ENCODE measurements at places on chromosomes 2 and 18.
A peak's percentile ranks its signal among the peaks of the same experiment; 100 is the strongest.

DNA sequence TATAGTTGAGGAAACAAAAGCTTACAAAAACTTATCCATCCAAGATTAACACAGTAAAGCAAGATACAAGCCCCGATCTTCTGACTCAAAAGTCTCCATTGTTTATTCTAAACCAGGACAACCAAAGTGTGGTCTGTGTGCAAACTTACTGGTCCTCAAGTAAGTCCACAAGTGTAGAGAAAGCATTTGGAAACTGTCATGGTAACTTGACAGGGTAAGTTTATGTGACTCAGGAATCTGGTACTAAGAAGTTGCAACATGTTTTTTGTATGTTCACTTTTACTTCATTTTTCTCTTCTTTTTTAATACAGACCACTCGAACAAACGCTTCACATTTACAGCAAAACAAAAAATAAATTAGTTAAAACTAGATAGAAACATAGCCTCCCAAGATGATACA is 9.4 kb downstream of the MBD2 start:
- DNase-seq = no peak

- DNase-seq = peak; percentile 86
Measured at GRCh38 chr2:168632709-168633121, 169.7 kb upstream of the NOSTRIN start.

GRCh38 chr2:24821433-24821891 is 28.2 kb downstream of the CENPO start:
- DNase-seq = peak; percentile 49

GRCh38 chr2:112185131-112185530 is 46.9 kb downstream of the FBLN7 start:
- peak; percentile 41 for DNase-seq

DNA sequence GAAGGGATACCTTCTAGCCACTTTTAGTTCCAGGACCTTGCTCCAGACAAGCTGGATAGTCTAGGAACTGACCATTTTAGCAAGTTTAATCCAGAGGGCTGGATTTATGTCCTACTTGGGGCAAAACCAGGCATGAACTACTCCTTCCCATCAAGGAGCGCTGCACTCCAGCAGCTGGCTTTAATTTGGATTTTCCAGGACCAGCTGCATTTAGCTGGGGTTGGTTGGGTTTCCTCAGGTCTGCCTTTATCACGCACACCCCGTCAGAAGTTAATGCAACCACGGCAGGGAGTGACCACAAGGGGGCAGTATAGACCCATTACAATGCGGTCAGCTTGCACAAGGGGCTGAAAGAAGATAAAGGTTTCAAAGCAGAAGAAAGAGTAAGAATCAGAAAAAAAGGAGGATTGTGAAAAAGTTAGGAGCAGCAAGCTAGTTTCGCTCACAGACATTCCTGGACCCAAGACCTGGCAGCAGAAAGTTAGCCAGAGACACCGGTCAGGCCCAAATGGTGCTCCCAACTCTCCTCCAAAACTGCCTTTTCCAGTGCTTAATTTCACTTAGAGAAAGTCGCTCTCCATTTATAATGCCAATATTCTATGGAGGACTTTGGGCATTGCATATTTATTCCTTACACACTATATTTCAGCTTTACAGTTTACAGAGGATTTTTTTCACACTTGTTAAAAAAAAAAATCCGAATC is 40.1 kb downstream of the SLC4A1AP start:
- peak; percentile 91 for DNase-seq

DNA sequence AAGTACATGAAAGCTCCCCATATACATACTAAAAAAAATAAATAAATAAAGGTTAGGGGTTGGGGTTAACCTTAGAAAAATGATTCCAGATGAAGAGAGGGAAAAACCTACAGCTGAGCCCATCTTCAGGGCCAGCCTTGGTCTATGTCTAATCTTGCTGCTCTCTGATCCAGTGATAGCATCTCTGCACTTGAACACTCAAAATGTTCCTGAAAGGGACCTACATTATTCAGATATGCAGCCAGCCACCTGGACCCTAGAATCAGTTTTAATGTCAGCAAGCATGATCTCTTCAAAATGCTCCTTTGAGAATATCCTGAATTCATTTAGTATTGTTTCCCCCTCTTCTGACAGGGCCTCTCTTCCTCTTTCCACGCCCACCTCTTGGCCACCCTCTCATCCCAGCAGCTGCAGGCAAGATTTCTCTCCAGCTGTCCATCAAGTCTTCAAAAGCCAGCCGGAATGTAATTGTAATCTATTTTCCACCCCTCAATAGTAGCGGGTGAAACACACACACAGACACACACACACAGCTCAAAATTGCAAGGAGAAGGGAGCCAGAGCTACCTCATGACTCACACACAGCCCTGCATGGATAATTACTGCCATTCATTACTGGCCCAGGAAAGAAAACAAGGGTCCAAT is 135.5 kb downstream of the MYO3B start:
- peak; percentile 89 for DNase-seq

DNA sequence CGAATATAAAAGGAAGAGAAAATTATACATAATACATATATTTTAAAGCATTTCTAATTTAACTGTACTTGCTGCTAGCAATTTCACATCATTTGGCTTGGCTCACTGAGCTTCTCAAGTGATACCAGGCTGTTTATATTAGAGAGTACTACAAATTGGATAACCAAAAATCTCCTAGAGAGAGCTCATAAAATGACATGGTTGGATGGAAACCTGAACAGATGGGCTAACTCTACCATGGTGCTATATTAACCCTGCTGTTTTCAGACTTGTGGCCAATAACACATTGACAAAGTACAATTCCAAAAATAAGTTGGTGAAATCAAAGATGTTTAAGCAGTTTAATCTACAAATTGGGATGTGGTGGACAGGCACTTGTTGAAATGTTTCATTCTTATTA is 364.4 kb upstream of the GCFC2 start:
- no peak for DNase-seq

DNA sequence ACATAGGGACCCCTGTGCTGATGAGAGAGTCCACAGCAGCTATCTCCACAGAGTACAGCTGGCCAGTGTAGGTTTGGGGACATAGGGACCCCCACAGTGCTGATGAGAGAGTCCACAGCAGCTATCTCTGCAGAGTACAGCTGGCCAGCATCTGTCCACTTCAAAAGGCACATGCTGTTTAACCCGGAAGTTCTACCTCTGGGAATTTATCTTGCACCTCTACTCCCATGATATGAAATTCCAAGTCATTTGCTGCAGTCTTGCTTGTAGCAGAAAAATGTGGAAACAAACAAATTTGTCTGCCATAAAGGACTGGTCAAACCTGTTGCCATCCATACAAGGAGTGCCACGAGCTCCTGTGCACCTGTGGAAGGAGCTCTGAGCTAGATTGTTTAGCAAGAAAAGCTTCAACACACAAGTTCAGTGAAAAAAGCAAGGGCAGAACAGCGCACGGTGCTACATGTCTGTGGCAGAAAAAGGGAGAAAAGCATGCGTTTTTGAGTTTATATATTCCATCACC is 33.1 kb downstream of the LRRFIP1 start:
- DNase-seq = no peak

- DNase-seq = no peak
Measured at GRCh38 chr2:118442996-118443553, 354.8 kb downstream of the INSIG2 start.

DNA sequence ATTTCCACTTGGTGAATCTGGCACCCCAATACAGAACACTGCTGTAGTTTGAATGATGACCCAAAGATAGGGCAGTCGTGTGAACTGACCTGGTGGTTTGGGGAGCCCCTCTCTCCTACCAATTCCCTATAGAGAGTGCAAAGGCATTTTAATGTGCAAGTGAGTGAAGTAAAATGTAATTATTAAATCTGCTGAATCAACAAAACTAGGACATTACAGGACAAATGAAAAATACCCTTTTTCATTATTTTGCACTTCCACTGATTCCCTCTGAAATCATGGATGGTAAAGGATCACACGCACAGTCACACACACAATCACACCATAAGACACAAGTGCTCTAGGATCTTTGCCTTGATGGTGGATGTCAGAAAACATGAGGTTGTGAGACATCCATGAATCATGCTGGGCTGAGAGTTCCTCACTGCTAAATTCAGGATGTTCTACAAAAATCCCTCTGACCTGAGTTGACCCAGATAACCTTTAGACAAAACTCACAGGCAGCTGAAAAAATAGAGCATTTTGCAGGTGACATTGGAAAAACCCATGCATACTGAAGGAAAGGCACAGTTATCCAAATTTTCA is 197.4 kb downstream of the FBXO15 start:
- no peak for DNase-seq

- no peak for DNase-seq
Measured at GRCh38 chr2:178234648-178235047, 40.3 kb downstream of the OSBPL6 start.

- DNase-seq = no peak
Measured at GRCh38 chr2:149009576-149010461, 28.7 kb upstream of the LYPD6B start.

DNA sequence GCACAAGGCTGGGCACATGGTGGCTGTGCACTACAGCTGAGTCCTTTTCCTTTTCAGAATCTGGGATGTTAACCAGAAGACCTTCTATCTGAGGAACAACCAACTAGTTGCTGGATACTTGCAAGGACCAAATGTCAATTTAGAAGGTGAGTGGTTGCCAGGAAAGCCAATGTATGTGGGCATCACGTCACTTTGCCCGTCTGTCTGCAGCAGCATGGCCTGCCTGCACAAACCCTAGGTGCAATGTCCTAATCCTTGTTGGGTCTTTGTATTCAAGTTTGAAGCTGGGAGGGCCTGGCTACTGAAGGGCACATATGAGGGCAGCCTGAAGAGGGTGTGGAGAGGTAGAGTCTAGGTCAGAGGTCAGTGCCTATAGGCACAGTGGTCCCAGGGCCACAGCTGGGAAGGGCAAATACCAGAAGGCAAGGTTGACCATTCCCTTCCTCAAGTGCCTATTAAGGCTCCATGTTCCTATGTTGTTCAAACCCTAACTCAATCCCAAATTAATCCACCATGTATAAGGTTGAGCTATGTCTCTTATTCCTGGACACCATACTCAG is 2.2 kb downstream of the IL1RN start:
- peak; percentile 14 for DNase-seq
